ENCODE measurements at places on chromosomes 13 and 19.
A peak's percentile ranks its signal among the peaks of the same experiment; 100 is the strongest.

DNA sequence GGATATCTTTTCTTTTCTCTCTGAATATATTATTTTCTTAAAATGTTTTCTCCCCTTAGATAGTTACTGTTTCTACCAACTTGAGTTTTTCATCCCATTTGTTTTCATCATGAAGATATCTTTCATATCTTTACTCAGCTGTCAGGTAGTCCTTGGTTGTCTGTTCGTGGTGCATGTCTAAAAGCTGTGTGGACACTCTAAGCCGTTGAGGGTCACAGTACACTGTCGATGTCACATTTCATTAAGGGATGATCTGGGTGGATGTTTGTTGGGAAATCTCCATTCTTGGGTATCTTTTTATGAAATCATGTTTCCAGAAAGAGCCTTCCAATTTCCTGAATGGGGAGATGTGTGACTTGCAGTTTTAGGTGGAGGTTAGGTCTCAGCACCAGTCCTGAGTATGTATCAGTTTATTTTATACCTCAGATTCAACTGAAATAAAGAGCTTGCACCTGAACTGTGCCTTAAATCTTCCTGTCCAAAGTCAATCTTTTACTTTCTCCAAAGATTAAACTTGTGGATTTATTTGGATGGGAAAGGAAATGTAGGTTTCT is 23.2 kb downstream of the ZMYM2 start:
- DNase-seq: no peak

DNA sequence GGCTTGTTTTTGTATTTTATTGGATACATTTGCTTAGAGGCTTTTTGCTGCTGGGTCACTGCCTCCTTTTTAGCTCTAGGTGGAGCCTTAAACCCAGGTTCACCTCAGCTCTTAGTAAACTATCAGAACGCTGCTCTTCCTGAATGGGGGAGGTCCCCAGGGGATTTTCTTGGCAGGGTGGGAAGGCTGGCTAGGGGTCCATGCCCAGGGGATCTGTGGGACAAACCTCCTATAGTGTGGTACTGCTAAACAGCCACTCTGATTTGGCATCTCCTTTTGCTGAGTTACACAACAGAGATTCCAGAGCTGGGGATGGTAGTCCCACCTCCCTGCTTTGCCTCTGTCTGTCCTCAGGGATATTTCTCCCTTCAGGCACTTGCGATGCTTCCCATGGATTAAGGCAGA is 204.9 kb downstream of the ZIC5 start:
- no peak for DNase-seq

- DNase-seq: no peak
Measured at GRCh38 chr13:105825071-105825470, 710.4 kb downstream of the EFNB2 start.

- DNase-seq: no peak
Measured at GRCh38 chr13:97878431-97879375, 74.8 kb upstream of the IPO5 start.

DNA sequence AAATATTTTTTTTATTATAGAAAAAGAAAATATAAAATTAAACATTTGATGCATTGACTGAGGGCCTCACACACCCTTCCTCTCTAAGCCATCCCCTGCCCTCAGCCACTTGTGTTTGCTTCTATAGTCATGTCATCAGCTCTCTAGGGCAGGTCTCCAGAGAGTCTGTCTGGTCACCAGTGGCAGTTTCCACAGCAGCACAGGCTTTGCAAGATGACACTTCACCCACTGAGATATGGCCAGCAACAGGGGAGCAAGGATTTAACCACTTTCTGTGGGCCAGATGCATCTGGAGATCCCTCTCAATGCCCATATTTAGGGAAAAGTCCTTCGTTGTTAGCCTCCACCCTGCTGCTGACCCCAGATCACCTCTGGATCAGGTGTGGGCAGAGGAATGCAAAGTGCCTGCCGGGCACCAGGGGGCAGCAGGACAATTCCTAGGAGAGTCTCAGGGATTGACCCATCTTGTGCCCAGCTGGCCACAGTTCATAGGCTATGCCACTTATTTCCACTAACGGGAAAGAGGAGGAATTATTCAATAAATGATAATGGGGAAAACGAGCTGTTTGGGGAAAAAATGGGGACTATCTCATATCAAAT is 4.8 kb downstream of the ABCC4 start:
- peak; percentile 23 for DNase-seq

- DNase-seq: no peak
Measured at GRCh38 chr19:14525729-14526128, 3.7 kb upstream of the TECR start.

DNA sequence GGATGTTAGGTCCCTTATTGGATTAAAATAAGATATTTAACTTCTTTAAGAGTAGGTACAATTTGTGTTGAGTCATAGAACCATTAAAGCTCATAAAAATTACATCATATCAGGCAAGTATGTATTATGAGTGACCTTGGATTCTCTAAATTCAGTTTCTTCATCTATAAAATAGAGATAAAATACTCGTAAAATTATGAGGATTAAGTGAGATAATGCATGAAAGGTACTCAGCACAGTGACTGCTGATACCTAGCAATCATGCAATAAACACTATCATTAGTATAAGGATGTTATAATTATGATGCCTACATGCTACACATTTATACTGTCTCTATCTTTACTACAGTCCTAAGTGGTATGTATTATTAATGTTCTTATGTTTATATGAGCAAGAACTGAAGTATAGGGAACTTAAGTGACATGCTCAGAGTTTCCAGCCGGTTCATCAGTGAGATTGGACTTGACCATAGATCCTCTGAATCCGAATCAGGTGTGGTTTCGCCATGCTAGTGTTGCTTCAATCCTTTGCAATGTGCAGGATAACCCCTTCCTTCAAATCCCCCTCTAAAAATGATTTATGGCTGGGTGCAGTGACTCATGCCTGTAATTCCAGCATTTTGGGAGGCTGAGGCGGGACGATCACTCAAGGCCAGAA is 22.9 kb upstream of the FRY start:
- DNase-seq: no peak

GRCh38 chr19:50248413-50248812 is 45.0 kb downstream of the MYH14 start:
- no peak for DNase-seq

DNA sequence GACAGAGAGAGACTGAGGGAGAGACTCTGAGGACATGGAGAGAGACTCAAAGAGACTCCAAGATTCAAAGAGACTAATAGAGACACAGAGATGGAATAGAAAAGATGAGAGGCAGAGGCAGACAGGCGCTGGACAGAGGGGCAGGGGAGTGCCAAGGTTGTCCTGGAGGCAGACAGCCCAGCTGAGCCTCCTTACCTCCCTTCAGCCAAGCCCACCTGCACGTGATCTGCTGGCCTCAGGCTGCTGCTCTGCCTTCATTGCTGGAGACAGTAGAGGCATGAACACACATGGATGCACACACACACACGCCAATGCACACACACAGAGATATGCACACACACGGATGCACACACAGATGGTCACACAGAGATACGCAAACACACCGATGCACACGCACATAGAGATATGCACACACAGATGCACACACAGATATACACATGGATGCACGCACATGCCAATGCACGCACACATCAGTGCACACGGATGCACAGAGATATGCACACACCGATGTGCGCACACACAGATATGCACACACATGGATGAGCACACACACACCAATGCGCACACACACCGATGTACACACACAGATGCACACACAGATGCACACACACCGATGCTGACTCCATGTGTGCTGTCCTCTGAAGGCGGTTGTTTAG is 3.3 kb upstream of the F10 start:
- DNase-seq: no peak

- DNase-seq: no peak
Measured at GRCh38 chr19:18502246-18502637, 19.6 kb downstream of the ELL start.

DNA sequence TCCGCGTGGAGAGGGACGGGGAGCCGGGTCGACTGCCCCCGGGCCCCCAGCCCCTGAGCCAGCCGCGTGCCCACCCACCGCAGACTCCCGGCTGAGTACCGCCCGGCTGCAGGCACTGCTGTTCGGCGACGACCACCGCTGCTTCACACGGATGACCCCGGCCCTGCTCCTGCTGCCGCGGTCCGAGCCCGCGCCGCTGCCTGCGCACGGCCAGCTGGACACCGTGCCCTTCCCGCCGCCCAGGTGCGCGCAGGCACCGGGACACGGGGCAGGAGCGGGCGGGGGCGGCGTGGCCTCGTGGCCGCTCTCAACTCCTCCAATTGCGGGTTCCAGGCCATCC is 1.6 kb downstream of the AMH start:
- DNase-seq: no peak

DNA sequence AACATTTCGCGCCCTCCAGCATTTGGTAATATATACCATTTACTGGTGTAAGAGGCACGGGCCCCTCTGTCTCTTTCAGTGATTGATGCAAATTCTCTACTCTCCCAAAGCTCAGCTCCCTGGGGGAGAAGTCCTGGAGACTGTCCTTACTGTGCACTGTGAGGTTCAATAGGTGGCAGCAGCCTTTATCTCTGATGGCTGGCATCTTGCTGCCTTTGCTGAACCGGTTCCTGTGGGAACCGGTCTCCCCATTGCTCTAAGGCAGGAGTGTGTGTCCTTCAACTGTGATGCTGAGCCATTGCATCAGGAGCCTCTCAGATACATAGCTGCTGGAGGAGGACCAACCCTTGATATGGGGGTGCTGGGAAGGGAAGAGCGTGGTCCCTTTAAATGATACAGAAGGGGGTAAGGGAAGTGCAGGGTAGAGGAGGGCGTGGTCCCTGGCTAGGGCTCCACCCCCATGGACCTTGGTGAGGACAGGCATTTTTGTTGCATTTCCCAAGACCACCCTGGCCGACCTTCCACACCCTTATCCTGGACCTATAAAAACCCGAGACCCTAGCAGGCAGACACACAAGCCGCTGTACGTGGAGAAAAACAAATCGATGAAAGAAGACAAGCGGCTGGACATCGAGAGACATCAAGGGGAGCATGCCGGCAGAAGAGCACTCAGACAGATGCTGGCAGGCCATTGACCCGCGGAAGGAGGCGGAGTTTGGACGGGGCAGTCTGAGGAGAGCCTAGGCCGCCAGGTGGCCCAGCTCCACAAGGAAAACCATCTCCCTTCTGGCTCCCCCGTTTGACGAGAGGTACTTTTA is 41.1 kb upstream of the GTF3A start:
- DNase-seq: no peak

DNA sequence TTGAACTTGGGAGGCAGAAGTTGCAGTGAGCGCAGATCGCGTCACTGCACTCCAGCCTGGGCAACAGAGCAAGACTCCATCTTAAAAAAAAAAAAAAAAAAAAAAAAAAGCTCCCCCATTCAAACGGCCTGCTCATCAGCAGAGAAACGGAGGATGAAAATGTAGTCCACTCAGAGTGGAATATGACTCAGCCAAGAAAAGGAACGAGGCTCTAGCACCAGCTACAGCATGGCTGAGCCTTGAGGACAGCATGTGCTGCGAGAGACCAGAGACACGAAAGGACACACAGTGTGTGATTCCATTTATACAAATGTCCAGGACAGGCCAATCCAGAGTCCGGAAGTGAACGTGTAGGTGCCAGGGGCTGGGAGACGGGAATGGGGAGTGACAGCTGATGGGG is 18.1 kb upstream of the MIER2 start:
- DNase-seq: no peak

GRCh38 chr19:56991912-56992311 is 127.9 kb upstream of the USP29 start:
- no peak for DNase-seq

- no peak for DNase-seq
Measured at GRCh38 chr19:17455308-17456123, 5.2 kb downstream of the NXNL1 start.

- no peak for DNase-seq
Measured at GRCh38 chr19:54125713-54126112, 10.2 kb downstream of the PRPF31 start.

DNA sequence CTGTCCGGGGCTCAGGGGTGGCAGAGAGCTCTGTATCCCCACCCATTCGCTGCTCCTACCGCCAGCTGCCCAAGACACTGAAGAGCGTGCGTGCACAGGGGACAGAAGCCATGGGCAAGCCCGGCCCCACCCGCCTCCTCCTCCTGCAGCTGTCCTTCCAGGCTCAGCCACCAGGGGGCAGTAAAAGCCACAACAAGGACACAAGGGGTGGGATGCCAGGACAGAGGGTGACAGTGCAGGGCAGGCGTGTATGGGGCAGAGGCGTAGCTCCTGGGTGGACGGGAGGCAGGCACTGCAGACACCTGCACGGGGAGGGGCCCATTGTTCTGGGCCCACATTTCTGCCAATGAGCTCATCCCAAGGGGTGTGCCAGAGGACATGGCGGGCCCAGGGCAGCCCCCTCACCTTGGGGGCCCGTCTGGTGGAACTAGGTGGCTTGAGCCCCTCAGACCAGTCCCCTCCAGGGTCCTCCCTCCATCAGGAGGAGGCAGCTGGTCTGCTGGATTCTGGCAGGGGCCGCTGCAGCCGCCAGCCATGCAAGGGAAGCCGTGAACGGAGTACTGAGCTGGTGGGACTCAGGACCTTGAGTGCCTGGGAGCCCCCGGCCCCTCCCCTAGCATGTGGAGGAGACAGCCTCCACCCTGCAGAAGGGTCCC is 61.2 kb downstream of the MLLT1 start:
- peak; percentile 96 for DNase-seq

- DNase-seq: no peak
Measured at GRCh38 chr19:40599331-40599901, 1.8 kb upstream of the LTBP4 start.

DNA sequence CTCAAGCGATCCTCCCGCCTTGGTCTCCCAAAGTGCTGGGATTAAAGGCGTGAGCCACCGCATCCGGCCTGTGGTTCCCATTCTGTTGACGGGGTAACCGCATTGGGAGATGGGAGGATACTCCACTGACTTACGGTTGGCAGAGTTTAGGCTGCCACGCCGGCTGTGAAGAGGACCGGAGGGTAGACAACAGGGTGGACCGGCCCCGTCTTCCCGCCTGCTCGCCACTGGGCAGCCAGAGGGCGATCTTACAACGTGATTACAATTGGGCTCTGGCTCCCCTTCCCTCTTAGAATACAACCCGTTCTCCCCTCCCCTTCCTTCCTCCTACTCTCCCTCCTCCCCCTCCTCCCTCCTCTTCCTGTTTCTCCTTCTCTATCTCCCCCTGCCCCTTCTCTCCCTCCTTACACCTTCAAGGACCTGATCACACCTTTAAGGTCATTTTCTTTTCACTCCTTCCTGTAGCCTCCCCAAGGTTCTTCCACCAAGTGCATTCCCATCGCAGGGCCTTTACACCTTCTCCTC is 957 bp upstream of the CCDC194 start:
- peak; percentile 51 for DNase-seq

DNA sequence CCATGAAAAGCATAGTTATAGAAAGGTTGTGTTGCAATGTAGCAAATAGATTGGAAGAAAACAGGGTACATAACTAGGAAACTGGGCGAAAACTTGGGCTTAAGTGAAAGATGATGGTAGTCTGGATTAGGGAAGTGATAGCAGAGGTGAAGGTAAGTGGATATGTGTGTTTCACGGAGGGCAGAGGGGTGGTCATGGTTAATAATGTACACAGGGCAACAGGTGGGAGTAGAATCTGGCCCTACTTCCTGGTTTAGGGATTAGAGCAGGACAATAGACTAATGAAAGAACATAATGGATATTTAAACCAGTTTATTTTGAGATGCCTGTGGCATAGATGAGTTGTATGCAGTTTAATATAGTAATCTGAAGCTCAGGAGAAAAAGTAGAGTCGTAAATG is 257.3 kb upstream of the SPRY2 start:
- DNase-seq: no peak
